ENCODE measurements at places on chromosomes 3 and 15.

DNA sequence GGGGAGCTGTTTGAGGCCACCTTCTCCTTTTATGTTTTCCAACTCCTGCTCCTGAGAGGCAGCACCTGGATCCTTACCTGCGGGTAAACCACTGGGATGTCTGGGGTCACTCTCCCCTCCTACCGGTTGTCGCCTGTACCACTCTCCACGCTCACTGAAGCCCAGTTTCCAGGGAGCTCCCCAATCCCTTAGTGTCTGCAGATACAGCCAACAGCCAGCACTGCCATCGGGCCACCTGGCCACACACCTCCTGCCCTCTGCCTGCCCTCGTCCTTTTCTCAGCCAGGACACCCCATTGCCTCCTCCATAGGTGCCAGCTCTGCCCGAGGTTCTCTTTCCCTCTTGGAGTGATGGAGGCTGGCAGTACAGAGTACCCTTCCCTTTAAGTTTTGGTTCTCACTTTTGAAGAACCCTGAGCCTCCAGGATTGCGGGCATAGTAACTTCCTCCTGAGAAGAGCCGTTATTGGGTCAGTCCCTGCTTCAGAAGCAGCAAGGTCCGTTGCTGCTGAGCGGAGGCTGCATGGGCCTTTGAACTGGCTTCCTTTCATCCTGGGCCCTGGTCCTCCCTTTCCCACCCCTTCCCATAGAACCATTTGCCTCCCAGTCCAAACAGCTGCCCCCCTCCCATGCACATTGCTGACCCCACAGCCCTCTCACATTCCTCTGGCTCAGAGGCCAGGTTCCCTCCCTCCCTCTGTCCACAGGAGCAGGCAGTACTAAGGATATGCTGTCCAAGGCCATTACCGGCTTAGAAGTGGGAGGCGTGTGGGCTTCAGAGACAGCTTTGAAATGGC lies 30.9 kb downstream of the ARNT2 start:
- no peak for DNase-seq

- DNase-seq = no peak
These were observed 213.9 kb upstream of the PFN2 start for GRCh38 chr3:150184426-150185071.

- DNase-seq = peak; percentile 18
These were observed 84.4 kb downstream of the BTD start for GRCh38 chr3:15685927-15686326.

DNA sequence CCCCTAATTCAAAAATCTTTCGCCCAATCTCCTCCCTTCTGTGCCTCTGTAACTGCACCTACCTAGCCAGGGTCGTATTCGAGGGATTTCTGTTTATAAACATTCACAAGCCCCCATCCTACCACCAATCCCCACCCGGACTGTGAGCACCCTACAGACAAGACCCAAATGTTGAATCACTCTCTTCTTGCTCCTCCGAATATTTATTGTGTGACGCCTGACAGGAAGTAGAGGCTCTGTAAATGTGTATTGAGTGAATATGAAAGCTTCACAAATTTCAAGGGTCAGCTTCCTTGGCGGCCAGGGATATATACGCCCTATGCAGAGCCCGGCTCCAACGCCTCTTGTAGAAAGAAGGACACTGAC lies 1.6 kb downstream of the BDH1 start:
- no peak for DNase-seq

GRCh38 chr15:78620021-78620526 lies 722 bp downstream of the CHRNA3 start:
- DNase-seq = no peak

DNA sequence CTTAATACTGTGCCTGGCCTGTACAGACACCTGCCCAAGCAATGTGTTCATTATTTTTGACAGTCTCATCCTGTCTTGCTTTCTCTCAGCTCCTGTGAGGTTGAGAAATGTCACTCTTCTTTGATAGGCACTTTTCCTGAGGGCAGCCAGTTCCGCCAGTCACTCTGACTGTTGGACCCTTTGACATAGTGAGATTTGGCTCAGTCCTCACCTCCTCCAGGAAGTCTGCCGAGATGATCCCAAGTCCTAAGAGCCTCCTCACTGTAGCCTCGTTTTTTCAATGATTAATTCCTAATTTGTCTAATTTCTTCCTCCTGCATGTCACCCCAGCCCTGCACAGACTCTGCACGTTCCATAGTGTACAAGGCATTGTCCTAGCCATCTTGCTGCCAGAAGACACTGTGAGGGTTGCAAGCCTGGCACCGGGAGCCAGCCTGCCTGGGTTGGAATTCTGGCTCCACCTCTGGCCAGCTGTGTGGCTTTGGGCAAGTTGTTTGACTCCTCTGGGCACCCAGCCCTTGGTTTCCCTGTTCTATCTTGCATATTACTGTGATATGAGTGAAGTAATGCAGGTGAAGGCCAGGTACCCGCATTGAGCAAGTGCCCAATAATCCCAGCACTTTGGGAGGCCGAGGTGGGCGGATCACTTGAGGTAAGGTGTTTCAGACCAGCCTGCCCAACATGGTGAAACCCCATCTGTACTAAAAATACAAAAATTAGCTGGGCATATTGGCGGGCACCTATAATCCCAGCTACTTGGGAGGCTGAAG lies 24.3 kb downstream of the RPLP1 start:
- no peak for DNase-seq
